ENCODE measurements at places on chromosomes 6 and 20.
A peak's percentile ranks its signal among the peaks of the same experiment; 100 is the strongest.

GRCh38 chr20:55977690-55978459, 27.4 kb downstream of the CBLN4 start:
- no peak for DNase-seq

DNA sequence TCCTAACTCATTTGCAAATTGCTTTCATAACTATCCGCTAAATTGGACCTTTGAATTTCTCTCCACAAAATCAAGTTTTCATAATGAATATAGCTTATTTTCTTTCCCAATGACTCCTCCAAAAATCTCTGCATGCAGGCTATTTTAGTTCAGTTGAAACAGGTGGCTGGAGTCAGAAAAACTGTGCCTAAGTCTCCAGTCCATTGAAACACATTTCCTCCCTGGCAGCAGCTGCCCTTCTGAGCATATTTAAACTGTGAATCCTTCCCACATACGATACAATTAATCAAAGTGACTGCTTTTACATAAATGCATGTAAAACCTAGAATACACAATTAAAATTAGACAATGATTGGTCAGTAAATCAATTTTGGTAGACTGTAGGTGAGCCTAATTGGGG, 344.6 kb upstream of the MARCKS start:
- DNase-seq: no peak

GRCh38 chr6:139582956-139583355, 208.5 kb upstream of the CITED2 start:
- no peak for DNase-seq

GRCh38 chr6:5091210-5092069, 6.3 kb downstream of the PPP1R3G start:
- DNase-seq: no peak

GRCh38 chr20:57079031-57080005, 187.1 kb downstream of the BMP7 start:
- DNase-seq: no peak

DNA sequence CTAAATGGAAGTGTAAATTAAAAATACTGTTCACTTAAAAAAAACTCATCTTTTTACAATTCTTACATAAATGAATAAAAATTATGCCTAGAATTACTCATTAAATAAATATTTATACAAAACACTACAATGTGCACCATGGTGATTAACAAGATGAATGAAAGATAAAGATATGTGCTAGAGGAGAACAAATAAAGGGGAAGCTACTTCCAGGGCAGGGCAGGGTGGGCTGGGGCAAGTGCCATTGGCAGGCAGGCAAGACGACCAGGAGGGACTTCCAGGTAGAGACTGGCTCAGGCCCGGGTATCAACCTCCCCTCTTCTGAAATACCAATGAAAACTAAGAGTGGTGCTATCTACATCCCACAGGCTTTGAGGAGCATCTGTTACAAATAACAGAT, 20.4 kb downstream of the PREP start:
- no peak for DNase-seq

GRCh38 chr20:13990465-13990864, at the start of gene SEL1L2:
TSS of gene SEL1L2 (minus strand) at chr20:13990614. CDS start at chr20:13990534, 80 bp downstream.
- DNase-seq: no peak

GRCh38 chr6:7148100-7148822, 40.5 kb downstream of the RREB1 start:
- no peak for DNase-seq

DNA sequence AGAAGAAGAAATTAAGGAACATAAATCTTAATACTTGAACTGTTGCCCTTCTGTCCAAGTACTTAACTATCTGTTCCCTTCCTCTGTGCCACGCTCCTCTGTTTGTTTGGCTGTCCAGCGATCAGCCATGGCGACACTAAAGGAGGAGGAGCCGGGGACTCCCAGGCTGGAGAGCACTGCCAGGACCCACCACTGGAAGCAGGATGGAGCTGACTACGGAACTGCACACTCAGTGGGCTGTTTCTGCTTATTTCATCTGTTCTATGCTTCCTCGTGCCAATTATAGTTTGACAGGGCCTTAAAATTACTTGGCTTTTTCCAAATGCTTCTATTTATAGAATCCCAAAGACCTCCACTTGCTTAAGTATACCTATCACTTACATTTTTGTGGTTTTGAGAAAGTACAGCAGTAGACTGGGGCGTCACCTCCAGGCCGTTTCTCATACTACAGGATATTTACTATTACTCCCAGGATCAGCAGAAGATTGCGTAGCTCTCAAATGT, 17.1 kb downstream of the IRF4 start:
- no peak for DNase-seq

GRCh38 chr6:99905209-99906106, 88.6 kb downstream of the MCHR2 start:
- no peak for DNase-seq

GRCh38 chr6:89071036-89071435, 9.5 kb upstream of the PNRC1 start:
- DNase-seq: no peak

GRCh38 chr6:43744931-43745727, 24.9 kb upstream of the VEGFA start:
- DNase-seq: peak; percentile 30

DNA sequence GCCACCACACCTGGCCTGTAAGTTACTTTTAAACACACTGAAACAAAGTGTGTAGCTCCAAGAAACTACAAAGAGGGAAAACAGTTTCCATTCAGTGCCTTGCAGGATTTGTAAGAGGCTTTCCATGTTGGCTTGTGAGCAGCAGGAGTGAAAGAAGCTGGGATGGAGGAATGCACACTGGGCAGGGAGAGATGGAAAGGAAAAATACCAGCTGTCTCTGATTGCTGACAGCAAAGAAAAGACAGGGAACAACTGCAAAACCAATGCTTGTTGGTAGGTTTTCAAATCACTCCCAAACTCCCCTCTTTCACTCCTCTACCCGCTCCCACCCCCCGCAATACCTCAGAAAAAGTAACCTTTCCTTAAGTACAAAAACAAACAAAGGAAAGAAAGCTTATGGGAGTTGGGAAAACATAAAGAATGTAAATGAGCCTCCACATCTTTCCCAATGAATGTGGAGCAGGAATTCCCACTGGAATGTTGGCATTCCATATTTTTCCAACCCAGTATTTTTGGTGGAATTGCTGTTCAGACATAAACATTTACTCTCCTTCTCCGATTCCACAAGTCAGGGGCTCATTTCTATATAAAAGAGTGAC, 166.1 kb downstream of the THBS2 start:
- DNase-seq: no peak

DNA sequence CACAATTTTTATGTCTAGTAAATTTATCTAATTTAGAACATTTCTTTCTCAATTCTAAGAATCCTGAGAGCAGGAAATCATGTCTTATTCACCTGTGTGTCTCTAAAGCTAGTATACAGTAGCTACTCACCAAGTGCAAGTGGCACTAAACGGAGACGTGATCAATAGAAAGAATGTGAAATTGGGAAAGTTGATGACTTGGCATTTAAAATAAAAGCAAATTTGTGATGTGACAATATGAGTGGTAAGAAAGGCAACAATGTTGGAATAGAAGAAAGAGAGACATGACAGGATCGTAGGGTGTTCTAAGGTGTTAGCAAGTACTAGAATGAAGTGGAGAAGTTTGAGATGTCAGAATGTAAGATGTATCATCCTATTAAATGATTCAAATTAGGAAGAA, 725.9 kb downstream of the BCKDHB start:
- no peak for DNase-seq

GRCh38 chr6:71888756-71889340, 2.5 kb downstream of the RIMS1 start:
- DNase-seq: no peak

DNA sequence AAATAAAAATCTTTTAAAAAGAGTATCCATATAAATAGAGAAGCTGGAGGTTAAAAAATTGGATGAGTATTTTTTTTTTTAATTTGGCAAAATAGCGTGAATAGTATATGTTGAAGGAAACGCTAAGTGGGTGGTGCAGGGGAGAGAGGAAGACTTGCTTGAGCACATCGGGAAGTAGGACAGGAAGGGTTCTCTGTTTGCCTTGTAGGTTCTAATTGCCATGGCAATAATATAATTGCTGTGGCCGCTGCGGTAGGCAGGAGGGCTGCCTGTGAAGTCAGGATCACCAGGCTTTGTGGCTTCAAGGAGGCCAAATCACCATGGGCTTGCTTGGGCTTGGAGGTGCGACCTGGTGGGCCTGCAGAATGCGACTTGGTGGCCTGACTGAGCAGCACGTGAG, 35.1 kb downstream of the IGF2R start:
- no peak for DNase-seq

DNA sequence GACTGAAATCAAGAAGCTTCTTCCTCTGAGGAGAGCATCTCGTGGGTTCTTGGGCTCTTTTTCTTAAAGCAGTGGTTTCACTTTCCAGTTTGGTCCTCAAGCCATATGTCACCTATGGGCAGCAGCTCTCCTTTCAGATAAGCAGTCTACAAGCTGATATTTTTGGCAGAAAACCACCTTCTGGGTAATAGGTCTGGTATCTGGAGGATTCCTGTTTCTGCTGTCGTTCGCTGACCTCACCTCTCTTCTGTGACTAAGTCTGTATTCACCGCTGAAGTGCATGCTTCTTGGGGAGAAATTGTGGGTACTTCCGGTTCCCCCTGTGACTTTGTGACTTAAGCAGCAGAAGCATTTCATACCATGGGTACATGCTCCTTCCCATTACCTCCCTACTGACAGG, 193.6 kb downstream of the EDN1 start:
- no peak for DNase-seq

- no peak for DNase-seq
These were observed 7.6 kb upstream of the MATN4 start for GRCh38 chr20:45315672-45316071.

DNA sequence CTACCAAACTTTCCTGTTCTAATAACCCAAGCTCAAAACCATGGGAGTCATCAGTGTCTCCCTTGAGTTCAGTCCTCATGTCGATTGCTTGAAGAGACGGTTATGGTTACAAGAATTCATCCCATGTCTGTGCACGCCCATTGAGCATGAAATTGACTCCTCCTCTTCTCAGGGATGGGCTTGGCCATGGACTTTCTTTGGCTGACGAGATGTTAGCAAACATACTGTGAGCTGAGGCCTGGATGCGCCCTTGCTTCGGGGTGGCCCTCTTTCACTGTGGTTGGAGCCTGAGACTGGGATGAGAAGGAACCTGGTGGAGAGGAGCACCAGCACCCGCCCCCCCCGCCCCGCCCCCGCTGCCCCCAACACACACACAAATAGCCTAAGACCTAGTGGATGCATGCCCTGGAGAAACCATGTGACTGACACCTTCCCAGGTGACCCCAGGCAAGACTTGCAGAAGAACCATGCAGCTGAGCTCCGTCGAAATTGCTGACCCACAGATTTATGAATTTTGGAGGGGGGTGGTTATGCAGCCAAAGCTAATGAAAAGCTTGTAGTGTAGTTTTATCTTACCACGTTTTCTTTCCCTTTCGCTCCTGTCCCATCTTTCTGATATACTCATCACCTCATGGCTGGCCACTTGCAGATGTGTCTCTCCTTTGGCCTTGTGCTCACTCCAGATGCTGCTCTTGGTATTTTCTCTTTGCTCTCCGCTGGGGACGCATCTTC, 231.4 kb downstream of the CDH4 start:
- no peak for DNase-seq

GRCh38 chr6:42898891-42899361, 16.9 kb upstream of the PTCRA start:
- peak; percentile 82 for DNase-seq

GRCh38 chr20:15902493-15902892, 670.8 kb downstream of the KIF16B start:
- no peak for DNase-seq

- no peak for DNase-seq
These were observed 53.5 kb downstream of the DACT2 start for GRCh38 chr6:168265827-168266815.

DNA sequence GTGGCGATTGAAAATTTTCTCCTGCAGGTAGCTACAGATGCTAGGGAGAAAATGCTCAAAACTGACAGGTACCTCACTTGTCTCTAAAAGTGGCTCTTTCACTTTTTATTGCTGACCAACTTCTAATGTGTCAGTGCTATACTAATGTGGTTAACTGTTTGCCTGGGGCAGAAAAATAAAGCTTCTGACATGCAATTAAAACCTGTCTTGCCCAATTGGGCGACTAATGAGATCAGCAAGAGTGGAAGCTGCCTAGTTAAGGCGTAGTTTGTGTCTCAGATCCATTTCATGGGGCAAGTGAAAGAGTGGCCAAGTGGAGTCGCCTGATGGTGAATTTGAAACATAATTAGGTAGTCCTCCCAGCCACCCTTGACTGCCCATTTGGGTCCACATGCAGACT, 193.3 kb downstream of the TSHZ2 start:
- no peak for DNase-seq

DNA sequence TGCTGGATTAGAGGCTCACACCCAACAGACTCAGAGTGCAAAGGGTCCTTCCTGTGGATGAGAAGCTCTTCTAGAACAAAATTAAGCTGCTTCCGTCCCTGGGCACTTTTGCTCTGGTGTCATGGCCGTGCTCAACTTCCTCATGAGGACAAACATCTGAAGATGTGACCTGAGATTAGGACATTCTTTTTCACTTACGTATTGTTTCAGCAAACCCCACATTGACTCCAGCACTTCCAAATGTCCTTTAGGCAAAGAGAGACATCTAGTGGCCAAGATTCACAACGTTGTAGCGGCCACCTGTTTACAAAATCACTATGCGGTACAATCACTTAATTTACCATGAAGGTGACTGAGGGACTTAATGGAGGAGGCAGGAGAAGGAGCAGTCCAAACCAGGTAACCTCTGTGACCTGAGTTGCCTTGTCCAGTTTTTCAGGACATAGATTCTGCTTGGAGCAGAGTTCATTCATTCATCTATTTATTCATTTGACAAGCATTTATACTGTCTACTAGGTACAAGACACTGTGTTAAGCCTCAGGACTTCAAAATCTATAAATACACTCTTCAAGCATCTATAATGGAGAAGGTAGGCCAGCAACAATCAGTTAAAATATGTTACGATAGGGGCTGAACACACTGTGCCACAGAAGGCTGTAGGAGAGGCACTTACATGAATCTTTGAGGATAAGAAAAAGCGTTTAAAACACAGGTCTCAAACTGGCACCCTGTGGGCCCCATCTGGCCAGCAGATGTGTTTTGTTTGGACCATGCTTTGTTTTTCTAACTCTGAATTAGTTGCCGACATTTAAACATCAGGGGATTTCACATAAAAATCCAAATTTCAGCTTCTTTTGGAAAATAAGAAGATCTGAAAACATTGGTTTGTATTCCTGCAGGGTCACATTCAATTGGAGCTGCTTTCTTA, 5.6 kb upstream of the ADGRF1 start:
- no peak for DNase-seq

- DNase-seq: no peak
These were observed 441.8 kb downstream of the PTPRT start for GRCh38 chr20:42747765-42748411.
